Ovary (tissue), 10 donors: ENCODE measurements at places on chromosomes 16 and 17.
A peak's percentile ranks its signal among the peaks of the same experiment; 100 is the strongest.

GRCh38 chr17:40139566-40140058 lies 725 bp upstream of the CASC3 start:
- DNase-seq, result peak; percentile 66

GRCh38 chr17:48123111-48123510 lies 15.5 kb downstream of the SNX11 start:
- no peak for DNase-seq

- DNase-seq, result no peak
Measured at GRCh38 chr16:20079106-20079505, 5.4 kb upstream of the GPR139 start.

DNA sequence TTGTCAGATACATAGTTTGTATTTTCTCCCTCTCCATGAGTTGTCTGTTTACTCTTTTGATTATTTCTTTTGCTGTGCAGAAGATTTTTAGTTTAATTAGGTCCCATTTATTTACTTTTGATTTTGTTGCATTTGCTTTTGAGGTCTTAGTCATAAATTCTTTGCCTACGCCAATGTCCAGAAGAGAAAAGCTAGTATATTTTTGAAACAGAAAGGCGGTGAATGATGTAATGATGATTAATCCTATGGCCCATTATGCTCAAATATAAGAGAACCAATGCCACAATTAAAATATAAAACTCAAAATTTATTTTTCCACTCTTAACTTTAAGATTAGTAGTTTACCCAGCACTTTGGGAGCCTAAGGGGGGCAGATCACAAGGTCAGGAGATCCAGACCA lies 59.8 kb upstream of the SMIM36 start:
- DNase-seq, result no peak

DNA sequence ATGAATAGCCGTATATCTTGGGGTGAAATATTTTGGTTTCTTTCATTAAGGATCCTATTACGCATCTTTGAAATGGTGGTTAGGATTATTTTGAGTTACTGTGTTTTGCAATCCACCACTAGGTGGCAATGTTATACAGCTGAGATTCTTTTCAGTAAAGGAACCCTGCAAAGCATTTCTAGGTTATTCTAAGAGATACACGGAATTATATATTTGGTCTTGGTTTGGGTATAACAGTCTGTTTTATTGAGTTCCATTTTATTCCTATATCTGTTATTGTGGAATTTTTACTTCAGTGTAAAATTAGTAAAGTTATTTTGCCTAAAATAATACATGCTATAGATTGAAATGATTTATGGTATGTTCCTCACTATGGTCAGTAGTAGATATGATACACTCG lies 62.9 kb upstream of the CPHXL start:
- no peak for DNase-seq

- no peak for DNase-seq
Measured at GRCh38 chr17:2878751-2879254, 82.6 kb downstream of the RAP1GAP2 start.

DNA sequence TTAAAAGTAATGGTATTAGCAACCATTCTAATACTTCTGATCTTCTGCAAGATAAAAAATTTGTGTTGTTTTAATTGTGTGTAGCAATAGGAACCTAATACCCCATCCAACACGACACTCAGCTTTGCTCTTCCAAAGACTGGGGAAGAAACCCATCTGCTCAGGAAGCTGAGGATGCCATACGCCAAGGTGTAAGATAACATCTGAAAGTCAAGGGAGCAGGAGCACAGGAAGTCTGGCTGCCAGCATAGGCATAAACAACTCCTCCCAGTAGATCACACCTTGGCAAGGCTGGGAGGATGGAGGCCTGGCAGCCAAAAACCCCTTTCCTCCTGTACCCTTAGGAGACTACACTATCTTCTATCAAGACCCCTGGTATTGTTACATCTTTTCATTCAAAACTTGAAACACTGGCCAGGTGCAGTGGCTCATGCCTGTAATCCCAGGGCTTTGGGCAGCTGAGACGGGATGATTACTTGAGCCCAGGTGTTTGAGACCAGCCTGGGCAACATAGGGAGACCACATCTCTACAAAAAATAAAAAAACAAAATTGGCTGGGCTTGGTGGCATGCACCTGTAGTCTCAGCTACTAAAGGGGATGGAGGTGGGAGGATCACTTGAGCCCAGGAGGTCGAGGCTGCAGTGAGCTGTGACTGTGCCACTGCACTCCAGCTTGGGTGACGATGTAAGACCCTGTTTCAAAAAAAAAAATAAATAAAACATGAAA lies 5.7 kb upstream of the SPHK1 start:
- no peak for DNase-seq

DNA sequence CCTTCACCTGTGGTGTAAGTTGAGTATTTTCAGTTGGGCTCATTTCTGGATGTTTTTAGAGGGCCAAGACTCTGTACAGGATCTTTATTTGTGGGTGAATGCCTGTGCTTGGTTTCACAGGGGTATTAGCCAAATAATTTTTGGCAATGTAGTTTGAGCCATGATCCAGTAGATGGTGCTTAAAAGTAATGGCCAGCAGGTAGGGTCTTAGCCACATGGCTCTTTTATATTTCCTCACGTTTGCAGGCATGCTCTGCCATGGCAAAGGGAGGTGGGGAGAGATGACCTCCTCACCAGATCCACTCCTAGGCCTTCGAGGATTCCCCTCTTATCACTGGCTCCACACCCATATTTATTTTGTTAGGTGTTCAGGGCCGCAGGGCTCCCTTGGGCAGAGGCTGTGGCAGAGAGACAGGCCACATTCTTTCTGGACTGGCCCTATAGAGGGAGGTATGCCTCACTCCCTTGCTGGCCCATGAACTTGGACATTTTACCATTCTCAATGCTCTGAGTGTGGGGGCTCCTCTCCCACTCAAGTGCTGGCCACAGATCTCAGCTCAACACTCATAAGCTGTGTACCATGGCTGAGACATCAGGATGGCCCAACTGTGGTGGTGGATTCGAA lies 417.1 kb downstream of the XYLT1 start:
- no peak for DNase-seq

- no peak for DNase-seq
Measured at GRCh38 chr17:8105957-8106398, 12.3 kb downstream of the ALOXE3 start.

DNA sequence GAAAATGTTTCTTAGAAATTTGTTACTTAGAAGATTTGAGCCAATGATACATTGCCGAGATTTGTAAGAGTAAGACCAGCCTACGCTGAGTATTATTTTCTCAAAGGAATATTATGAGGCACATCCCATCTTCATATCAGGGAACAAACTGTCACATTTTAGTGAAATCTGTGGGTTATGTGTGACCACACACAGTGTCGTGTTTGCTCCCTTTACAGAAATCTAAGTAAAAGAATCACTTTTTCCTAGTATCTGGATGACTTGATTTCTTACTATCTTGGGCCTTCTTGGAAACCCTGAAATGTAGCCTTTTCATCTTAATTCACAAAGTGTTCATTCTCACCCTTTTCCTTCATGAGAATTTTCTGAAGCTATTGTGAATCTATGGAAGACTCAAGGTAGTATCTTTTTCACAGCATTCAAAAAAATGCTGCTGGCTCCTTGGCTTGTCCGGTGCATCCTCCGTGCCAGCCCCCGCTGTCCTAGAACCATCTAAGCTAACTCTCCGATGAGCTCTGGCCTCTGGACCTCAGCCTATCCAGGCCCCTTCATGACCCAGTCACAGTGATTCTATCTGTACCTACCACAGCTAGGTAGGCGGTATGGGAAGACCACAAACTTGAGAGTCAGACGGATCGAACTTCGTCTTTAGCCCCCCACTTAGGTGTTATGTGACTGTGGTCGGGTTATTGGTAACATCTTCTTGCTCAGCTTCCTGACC lies 524.3 kb downstream of the MAF start:
- no peak for DNase-seq

DNA sequence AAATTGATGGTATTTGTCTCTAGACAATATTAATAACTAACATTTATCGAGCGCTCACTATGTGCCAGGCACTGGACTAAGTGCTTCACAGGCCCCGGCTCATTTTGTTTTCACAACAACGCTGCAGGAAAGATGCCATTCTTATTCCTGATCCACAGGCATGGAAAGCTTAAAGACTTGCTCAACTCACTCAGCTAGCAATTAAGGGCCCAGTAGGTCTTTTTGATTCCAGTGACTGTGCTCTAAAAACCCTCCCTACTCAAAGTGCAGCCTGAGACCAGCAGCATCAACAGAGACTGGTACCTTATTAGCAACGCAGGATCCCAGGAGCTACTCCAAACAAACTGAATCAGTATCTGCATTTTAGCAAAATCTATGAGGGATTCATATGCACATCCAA lies 35.3 kb downstream of the CUEDC1 start:
- DNase-seq, result no peak

DNA sequence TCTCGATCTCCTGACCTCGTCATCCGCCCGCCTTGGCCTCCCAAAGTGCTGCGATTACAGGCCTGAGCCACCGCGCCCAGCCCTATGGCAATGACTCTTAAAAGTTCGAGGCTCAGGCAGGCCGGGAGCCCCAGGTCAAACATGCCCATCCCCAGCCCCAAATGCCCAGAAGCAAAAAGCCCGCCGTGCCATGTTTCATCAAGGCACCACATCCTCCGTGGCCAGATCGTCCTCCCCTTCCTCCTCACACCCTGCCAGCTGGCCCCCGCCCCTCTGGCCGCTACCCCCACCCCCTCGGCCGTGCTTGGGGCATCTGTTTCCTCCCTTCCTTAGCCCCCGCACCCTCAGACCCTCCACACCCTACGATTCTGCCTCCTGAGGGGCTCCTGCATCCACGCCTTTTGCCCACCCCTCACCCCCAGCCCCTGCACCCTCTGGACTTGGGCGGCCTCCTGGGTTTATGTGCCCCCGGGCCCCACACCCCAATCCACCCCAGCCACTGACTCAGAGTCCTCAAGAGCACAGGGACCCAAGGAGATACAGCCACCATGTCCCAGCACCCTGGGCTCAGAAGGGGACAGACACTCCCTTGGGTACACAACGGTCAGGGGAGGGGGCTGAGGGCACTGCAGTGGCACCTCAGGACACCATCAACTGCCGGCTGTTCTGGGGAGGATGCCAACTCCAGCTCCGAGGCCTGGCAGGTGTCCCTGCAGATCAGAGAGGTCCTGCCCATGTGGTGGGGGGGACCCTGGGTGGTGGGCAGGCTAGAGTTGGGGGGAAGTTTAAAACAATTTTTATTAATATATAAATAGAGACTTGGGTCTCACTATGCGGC lies 7.1 kb downstream of the CTRB1 start:
- DNase-seq, result no peak

- no peak for DNase-seq
Measured at GRCh38 chr17:74385201-74385600, 17.9 kb downstream of the GPR142 start.

- DNase-seq, result no peak
Measured at GRCh38 chr17:63934183-63935112, 2.3 kb upstream of the CD79B start.

DNA sequence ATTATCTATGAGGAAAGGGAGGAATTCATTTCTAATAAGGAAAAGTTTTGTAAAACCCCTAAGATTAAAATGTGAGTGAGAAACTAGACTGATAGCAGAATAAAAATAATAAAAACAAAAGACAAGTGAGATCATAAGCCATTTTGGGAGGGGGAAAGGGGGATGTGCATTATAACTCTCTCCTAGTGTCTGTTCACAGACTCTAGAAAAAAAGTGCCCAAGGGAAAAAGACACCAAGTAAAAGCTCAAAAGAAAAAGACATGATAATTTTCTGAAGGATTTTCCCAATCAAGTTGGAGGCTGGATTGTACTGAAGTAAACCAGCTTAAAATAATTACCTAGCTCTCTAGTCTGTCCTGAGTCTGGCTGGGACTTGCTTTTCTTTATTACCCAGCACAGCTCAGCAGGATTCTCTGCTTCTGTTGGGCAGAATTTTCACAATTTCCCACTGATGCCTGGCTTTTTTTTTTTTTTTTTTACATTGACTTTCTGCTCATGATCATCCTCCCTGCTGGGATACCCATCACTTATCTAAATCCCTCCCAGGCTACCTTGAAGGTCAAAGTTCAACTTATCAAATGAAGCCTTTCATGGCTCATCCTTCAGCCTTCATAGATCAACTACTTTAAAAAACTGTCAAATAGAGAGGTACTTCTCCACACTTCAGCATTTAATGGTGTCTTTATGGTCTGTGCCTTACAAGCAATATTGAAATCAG lies 124.2 kb upstream of the KCNJ16 start:
- DNase-seq, result no peak

DNA sequence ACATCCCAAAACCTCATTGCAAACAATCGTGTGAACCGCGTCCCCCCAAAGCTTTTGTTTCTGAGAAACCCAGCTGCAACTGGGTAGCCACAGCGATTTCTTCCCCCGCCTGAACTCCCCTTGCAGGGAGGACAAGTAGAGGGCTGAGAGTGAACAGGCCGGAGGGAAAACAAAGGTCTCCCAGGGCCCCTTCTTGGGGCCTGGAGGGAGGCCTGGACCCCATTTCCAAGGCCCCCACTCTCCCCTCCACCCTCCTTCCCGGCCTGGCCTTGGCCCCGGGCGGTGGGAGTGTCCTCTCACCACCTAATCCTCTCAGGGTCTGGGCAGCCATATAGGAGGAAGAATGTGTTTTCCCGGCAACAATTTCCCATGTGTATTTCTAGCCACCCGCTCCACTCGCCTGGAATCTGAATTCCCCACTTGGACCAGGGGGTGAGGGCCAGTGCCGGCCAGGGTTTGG lies 2.6 kb downstream of the GLIS2 start:
- DNase-seq, result peak; percentile 51
